ENCODE measurements at places on chromosomes 5 and 9. TPM values are rescaled to one million over a fixed set of nuclear protein-coding genes. Genes with fewer than 3 reads are reported as not detected.

FOXD4L3 gene
- not detected for total RNA-seq

C7 gene
- not detected for total RNA-seq

SLC36A3 gene
- total RNA-seq, result not detected

- DNase-seq, result no peak
- no peaks in the 10 kb centered on the region for H3K36me3 ChIP-seq
- H3K4me1 ChIP-seq, result no peaks in the 10 kb centered on the region
- no peak overlapping the region for H3K4me3 ChIP-seq
Observed at GRCh38 chr9:3534614-3535404, 9.0 kb upstream of the RFX3 start.

Measured in astrocyte (in vitro differentiated cells and primary cell).